ENCODE measurements at places on chromosomes 1 and 21.

DNA sequence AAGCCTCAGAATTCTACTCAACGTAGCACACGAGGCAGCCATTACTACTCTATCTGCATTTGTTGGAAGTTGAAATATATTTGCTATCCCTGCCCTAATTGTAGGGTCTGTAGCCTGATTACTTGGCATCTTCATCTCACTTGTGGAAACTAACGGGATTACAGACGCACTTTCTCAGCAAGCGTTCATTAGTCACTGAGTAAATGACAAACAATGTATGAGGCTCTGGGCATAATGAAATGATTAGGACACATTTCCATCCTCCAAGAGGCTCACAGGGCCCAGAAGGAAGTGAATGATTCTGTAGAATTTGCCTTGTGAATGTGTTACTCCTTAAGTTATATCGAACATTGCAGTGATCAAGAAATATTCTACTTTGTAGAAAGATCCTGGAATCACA, 78.1 kb downstream of the KIF26B start:
- DNase-seq, result no peak

DNA sequence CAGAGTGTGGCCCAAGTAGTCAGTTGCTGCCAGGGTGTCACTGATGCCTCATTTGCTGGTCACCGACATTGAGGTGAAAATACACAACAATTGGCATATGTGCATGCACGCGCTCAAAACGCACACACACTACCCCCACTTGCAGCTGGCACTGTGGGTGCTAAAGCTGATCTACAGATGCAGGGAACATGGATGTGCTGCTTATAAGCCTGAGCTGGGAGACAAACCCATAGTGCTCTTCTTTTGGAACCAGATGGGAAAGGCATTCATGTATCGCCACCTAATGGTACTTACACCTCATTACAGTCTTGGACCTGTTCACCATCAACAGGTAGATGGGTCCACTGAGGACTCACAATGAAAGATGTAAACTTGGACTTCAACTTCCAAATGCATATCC, 70.3 kb upstream of the CAMK1G start:
- no peak for DNase-seq

DNA sequence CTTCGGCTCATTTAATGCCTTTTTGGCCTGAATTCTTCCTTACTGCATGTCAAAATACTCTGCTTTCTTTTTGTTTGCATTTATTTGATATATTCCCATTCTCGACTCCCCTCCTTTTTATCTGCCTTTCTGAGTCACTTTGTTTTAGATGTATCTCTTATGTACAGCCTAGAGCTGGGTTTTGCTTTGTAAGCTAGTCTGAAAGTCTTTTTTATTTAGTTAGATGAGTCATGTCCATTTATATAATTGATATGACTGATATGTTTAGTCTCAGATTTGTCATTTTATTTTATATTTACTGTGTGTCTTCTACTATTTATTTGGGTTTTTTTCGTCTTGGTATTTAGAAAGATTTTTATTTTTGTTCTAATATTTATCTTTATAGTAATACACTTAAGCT, 33.6 kb upstream of the GNG5 start:
- DNase-seq, result no peak

DNA sequence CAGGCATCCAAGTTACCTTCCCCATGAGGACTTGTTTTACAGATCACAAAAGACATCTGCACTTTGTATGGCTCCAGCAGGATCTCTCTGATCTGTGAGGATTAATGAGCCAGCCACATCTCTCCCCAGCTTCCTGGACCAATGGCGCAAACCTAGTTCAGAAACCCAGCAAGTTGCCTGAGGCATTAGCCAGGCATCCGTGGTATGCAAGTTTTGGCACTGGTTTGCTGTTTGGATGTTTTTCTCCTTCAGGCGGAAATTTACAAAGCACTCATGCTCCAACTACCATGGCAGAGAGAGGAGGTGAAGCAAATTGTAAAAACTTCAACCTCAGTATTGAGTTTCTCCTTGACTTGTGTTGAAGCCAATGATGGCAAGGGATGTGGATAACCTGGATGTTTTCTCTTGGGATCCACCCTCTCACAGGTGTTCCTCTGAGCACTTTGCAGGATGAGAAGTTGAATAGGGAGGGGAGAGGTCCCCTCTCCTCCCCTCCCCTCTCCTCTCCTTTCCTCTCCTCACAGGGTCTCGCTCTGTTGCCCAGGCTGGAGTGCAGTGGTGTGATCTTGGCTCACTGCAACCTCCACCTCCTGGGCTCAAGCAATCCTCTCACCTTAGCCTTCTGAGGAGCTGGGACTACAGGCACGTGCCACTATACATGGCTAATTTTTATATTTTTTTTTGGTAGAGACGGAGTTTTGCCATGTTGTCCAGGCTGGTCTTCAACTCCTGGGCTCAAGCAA, 25.6 kb upstream of the ENO1 start:
- DNase-seq, result no peak

- DNase-seq, result no peak
Measured at GRCh38 chr21:22516230-22516629, 1518.0 kb downstream of the NCAM2 start.

DNA sequence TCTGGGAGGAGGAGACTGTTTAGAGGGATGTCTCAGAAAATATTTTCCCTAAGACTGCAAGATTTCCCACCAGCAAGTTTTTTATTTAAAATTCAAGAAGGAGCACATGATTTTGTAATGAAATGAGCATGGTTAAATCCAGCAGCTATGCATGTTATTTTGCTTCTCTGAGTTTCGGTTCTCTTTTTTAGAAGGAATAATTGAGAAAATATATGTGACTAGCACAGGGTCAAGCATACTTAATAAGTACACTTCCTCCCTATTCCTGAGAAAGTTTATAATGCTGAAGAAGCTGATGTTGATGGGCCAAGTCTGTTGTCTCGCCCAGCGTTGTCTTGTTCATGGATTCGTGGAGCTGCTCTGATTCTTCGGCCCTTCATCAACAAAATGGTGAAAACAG, 51.2 kb downstream of the EXO1 start:
- DNase-seq, result no peak

- no peak for DNase-seq
Measured at GRCh38 chr1:160884579-160884978, 401 bp downstream of the ITLN1 start.

- DNase-seq, result no peak
Measured at GRCh38 chr1:243730487-243731150, 119.4 kb downstream of the AKT3 start.

DNA sequence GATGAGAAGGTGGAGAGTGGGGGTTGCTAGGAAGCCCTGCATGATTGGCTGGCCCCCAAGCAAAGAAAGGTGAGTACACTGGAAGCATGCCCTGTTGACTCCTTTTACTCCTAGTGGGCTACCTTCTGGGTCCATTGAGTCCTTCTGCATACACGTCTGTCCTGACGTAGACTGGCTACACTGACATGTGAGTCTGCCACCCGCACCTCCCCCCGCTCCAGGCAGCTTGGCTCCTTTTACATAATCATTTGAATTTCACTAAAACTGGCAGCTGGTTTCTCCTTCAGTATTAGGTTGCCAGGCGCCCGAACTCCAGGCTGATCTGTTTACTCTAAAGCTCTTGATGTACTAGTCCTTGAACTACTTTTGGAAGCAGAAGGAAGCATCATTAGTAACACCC, 8.7 kb downstream of the MRPS21 start:
- DNase-seq, result no peak

Data from activated CD8-positive, alpha-beta memory T cell treated with anti-CD3 and anti-CD28 coated beads for 1 hour (primary cell).